NCI-H1105 treated with DMSO at 0.1 percent for 48 hours (cell line): ENCODE measurements at places on chromosomes 7 and 10.

DNA sequence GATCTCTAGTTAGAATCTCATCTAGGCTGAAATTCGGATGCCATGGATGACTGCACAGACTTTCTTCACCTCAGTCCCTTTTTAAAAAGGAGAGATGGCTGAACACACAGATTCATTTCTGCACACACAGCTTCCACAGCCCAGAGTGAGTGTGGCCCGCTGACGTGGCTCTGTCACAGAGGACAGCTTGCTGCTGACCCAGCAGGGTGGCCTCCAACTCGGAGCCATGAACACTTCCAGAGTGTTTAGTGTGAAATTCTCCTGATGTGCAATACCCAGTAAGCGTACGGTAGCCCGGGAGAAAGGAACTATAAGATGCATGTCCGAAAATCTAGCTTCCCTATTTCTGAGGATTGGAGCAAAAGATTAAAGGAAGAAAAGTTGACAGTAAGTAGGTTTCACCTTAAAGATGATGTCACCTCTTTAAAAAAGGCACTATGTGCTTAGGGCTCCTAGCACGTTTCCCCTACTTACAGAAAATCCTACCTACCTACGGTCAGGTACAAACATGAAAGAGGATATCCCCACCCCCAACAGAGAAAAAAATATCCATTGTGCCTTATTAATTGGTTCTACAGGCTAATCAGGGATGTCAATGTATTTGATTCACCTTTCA is 162.2 kb downstream of the RAPGEF5 start:
- no peak for DNase-seq

DNA sequence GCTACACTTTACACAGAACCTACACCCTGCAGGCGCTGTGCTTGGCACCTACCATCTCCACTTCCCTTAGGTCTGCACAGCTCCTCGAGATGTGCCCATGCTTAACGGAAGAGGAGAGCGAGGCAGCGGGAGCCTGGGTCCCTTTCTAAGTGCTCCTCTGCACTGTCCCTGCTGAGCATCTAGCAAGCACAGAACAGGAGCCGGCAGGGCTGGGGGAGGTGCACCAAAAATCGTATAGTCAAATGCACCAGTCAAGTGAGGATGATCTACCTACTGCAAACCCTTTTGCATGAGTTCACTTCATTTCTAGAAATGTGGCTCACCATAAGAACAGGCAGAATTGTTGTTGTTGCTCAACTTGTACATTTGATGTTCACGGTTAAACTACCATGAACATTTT is 267.7 kb downstream of the TNS3 start:
- no peak for DNase-seq

- no peak for DNase-seq
Measured at GRCh38 chr10:113712755-113713639, 33.3 kb downstream of the CASP7 start.

- DNase-seq, result no peak
Measured at GRCh38 chr7:24834128-24834798, 77.0 kb upstream of the GSDME start.

GRCh38 chr10:71727105-71727737 is 7.6 kb upstream of the C10orf105 start:
- DNase-seq, result no peak

- DNase-seq, result no peak
Measured at GRCh38 chr7:2106924-2107323, 125.8 kb downstream of the MAD1L1 start.

DNA sequence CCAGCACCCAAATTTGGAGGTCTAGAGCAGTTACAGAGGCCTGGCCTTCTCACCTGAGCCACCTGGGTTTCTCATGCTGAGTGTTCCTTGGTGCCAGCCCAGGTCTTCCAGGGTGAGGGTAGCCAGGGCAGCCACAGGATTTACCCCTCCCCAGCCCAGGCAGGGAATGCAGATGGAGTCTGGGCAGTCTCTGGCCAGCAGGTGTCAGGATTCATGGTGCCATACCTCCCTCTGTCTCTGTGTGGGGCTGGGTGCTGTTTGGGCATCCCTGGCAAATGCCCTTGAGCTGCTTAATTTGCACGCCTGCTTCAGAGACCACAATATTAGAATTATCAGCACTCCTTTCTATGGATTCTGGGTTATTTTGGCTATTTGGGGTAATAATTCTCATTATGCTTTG is 246.7 kb downstream of the GFRA1 start:
- DNase-seq, result no peak

DNA sequence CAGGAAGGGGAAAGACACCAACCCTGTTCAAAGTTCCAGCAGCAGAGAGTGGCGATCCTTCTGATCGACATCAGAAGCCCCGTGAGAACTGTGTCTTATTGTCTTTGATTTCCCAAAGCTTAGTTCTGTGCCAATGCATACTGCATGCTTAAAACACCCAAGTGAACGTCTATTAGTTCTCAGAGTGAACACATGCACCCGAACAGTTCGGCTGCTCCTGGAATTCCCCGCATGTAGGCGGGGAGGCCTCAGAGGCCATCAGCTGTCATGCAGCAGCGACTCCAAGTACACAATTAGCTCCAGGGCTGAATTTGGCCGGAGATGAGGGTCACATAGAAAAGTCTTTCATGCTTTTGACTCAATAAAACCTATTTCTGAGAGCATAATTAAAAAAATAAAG is 276.9 kb downstream of the ZMYND11 start:
- DNase-seq, result no peak
